K562 (cell line): ENCODE measurements at places on chromosomes 6 and 20. TPM values are rescaled to one million over a fixed set of nuclear protein-coding genes. Genes with fewer than 3 reads are reported as not detected.

Gene FYN
- 15.7 and 19.0 TPM in 2 replicates for total RNA-seq

Gene SALL4
- total RNA-seq = 0.07 and 0.11 TPM in 2 replicates

DNA sequence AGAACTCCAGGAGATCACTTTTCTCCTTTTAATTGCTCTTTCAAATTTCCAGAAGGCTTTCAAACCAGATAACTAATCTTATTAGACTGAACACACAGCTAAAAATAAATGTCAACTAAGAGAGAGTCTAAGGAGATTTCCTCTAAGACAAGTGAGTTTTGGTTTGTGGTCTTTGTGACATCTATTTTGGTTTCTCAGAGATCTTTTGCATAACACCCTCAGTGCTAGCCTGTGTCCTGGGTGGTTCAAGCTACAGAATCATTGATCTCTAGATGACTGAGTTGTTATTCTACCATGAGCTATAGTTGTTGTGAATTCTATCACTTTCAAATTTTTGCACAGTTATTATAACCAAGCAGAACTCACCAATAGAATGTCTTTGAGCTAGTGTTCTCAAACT, 49.1 kb upstream of the PLCB4 start:
- DNase-seq = no peak

DNA sequence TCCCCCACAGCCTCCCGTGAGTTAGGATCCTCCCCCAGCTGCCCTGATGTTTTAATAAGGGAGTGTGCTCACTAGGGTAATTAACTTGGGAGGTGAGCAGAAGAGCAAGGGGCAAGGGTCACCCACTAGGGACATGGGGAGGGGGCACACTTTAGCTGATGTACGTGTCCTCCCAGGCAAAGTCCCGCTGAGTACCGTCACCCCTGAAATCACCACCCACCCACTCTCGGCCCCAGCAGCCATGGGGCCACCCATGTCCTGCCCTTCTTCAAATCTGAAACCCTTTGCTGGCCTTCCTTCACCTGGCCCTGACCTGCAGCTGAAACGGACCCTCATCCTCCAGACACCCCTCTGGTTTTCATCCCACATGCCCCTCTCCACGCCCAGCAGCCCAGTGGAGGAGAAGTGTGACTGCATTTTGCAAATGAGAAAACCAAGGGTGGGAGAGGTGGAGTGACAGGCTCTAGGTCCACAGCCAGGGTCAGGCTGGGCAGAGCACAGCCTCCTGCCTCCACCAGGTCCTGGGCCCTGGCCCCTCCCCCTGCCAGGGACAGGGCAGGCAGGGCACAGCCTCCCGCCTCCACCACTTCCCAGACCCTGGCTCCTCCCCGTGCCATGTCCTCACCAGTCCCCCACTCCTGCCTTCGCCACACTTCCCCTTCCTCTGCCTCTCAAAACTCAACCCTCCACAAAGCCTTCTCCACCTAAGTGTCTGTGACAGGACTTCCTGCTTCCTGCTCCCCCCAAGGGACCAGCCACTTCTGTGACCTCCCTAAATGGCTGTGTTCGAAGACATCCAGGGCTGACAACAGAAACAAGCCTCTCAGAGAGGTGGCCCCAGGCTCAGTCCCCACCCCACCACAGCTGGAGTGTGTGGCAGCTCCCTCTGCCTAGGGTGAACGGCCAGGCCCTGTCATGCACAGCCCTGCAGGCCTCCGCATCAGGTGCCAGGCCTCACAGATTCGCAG, 15.1 kb downstream of the ACSS1 start:
- DNase-seq = no peak

- no peak for DNase-seq
Measured at GRCh38 chr6:168232989-168233874, 86.3 kb downstream of the DACT2 start.

DNA sequence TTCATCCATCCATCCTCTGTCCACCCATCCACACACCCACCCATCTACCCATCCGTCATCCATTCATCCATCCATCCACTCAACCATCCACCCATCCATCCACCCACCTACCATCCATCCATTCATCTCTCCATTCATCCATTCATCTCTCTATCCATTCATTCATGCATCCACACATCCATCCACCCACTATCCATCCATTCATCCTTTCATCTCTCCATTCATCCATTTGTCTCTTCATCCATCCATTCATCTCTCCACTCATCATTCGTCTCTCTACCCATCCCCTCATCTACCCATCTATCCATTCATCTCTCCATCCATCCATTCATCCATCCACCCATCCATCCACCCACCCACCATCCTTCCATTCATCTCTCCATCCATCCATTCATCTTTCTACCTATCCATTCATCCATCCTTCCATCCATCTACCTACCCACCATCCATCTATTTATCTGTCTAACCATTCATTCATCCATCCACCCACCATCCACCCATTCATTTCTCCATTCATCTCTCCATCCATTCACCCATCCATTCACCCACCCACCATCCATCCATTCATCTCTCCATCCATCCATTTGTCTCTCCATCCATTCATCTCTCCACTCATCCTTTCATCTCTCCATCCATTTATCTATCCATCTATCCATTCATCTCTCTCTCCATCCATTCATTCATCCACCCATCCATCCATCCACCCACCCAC, 275.4 kb downstream of the TAF4 start:
- DNase-seq = no peak

GRCh38 chr6:168050881-168051586, 28.0 kb downstream of the FRMD1 start:
- DNase-seq = no peak

- DNase-seq = no peak
Measured at GRCh38 chr6:126210398-126211075, 129.4 kb upstream of the CENPW start.
